ENCODE measurements at places on chromosomes 7 and 10. TPM values are rescaled to one million over a fixed set of nuclear protein-coding genes. Genes with fewer than 3 reads are reported as not detected.

The TMEM26 gene
- polyA plus RNA-seq = 8.3 TPM

The DMBT1 gene
- 1.9 TPM for polyA plus RNA-seq

The SPRN gene
- 3.0 TPM for polyA plus RNA-seq

The SLC37A3 gene
- 44.7 TPM for polyA plus RNA-seq

The CALY gene
- polyA plus RNA-seq = not detected

The TRPV5 gene
- not detected for polyA plus RNA-seq

The ELFN1 gene
- 1.4 TPM for polyA plus RNA-seq

Measured in muscle of back (tissue), 13 donors.